AG04449 (cell line): ENCODE measurements at places on chromosomes 3 and 15.

- DNase-seq, result no peak
Observed at GRCh38 chr15:31372635-31373091, 46.0 kb downstream of the KLF13 start.

- no peak for DNase-seq
Observed at GRCh38 chr3:5330152-5330810, 142.8 kb downstream of the EDEM1 start.

DNA sequence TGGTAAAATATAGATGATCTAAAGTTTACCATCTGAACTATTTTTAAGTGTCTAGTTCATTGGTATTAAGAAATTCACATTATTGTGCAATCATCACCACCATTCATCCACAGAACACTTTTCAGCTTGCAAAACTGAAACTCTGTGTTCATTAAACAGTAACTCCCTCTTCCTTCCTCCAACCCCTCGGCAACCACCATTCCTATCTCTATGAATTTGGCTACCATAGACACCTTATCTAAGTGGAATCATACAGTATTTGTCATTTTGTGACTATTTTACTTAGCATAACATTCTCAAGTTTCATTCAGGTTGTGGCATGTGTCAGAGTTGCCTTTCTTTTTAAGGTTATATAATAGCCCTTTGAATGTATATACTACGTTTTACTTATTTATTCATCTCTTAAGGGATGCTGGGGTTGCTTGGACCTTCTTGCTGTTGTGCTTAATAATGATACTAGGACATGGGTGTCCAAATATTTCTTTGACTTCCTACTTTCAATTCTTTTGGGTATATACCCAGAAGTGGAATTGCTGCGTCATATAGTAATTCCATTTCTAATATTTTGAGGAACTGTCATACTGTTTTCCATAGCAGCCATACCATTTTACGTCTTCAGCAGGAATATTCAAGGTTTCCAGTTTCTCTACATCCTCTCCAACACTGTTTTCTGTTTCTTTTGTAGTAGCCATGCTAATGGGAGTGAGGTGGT lies 20.9 kb downstream of the KAT2B start:
- DNase-seq, result no peak

GRCh38 chr15:84143753-84144314 lies 91.7 kb upstream of the GOLGA6L4 start:
- no peak for DNase-seq
